GM23338 (cell line): ENCODE measurements at places on chromosomes 6 and 20.

DNA sequence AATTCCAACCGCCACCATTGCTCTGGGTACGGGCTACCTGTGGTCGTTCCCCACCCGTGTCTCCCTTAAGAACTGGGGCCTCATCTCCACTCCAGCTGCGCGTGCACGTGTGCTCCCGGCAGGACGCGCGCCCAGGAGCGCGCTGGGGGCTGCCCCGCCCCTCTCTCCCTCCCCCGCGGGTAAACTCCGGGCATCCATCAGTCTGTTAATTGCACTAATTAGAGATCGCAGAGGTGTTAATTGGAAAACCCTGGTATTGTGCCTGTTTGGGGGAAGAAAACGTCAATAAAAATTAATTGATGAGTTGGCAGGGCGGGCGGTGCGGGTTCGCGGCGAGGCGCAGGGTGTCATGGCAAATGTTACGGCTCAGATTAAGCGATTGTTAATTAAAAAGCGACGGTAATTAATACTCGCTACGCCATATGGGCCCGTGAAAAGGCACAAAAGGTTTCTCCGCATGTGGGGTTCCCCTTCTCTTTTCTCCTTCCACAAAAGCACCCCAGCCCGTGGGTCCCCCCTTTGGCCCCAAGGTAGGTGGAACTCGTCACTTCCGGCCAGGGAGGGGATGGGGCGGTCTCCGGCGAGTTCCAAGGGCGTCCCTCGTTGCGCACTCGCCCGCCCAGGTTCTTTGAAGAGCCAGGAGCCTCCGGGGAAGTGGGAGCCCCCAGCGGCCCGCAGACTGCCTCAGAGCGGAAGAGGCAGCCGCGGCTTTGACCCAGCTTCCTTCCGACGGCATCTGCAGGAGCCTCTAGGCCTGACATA lies 14.4 kb downstream of the FOXP4 start:
- DNase-seq, result peak; percentile 92

DNA sequence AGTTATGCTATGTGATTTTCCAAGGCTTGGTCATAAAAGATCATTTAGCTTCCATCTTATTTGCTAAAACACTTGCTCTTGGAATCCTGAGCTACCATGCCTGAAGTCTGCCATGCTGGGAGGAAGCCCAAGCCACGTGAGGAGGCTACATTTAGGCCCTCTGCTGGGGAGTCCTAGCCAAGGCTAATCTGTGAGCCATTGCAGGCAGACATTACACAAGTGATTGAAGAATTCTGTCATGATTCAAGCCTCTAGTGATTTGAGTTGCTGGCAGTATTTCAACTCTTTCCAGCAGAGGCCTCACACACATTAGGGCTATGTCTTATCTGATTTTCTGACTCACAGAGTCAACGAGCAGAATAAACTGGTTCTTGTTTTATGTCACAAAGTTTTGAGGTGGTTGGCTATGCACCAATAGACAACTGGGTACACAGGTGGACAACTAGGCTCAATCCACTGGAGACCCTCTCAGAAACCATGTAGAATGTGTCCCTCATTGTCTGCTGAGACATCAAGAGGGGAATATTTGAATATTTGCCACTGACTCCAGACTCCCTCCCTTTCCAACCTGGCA lies 227.2 kb upstream of the SULF2 start:
- no peak for DNase-seq

DNA sequence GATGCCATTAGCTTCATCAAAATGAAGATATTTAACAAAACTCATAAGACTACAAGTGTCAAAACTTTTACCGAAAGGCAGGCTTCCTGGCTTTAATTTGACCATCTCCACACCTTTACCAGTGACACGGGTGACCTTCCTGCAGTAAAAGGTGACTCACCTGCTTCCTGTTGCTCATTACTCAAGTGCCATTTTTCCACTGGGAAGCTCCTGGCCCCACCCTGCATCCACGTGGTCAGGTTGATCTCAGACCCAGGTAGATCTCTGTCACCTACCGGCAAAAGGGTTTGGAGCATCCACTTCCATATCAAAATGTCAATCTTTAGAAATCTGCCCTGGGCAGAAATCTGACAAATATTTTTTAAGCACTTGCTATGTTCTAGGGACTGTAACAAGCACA lies 31.9 kb upstream of the CDH4 start:
- no peak for DNase-seq

GRCh38 chr6:159983641-159984080 lies 14.8 kb downstream of the IGF2R start:
- DNase-seq, result no peak

GRCh38 chr20:8805737-8806442 lies 263.0 kb upstream of the PLCB4 start:
- no peak for DNase-seq

DNA sequence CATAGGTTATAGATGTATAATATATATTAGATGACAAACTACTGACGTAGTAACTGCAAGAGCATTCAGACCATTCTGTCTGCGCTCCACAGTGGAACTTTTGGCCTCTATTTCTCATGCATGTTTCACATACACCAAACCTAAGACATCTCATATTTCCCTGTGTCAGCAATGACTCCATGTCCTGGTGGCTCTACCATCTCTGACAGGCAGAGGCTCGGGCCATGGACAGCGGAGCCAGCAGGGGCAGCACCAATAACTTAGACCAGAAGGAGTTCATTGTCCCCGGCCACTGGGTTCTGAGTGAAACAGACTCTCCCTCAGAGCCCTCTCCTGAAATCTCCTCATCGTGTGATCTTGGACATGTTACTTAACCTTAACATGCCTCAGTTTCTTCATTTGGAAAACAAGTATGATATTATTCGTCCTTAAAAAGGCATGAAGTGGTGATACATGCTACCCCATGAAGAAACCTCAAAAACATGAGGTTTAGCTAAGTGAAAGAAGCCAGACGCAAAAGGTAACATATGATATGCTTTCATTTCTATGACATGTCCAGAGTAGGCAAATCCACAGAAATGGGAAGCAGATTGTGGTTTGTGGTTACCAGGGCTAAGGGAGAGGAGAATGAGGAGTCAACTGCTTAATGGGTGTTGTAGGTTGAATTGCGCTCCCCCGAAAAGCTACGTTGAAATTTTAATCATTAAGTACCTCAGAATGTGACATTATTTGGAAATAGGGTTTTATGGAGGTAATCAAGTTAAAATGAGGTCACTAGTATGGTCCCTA lies 564.0 kb upstream of the JARID2 start:
- no peak for DNase-seq

DNA sequence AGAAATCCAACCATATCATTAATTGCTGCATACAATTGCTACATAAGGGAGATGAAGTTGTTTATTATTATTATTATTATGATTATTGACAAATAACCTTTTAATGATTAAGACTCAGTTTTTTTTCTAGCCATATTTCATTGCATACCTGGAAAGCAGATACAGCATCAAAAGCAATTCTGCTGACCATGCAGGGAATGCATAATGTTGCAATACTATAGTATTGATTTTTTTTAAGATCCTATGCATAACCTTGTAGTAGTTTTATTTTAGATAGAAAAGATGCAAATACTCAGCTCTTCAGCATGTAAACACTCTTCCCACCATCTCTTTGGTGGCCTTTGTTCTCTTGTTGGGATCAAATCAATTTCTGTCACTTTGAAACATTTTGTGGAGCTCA lies 300.9 kb upstream of the MAP3K7 start:
- no peak for DNase-seq

- no peak for DNase-seq
Measured at GRCh38 chr6:138719744-138720143, 53.8 kb upstream of the CCDC28A start.

- DNase-seq, result no peak
Measured at GRCh38 chr6:42220807-42221206, 3.1 kb upstream of the MRPS10 start.

DNA sequence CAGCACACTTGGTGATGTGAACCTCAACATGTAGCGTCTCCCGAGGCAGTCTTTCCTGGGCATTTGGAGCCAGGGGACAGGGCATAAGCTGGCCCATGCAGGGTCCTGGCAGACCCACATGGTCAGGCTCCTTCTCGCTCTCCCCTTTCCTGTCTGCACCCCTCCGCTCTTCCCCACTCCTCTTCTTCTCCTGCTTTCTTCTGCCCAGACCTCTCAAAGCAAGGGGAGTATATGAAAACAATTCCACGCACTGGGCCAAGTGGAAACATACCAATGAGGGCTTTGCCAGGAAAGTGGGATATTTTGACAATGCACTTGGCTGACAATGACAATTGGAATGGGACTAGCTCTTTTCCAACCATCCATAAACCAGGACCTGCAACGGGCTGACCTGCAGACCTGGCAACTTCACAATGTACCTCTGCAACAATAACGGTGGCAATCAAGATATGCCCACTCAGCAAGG lies 58.9 kb upstream of the TRAF3IP2 start:
- no peak for DNase-seq

- no peak for DNase-seq
Measured at GRCh38 chr6:105780146-105780860, 305.8 kb upstream of the PRDM1 start.

DNA sequence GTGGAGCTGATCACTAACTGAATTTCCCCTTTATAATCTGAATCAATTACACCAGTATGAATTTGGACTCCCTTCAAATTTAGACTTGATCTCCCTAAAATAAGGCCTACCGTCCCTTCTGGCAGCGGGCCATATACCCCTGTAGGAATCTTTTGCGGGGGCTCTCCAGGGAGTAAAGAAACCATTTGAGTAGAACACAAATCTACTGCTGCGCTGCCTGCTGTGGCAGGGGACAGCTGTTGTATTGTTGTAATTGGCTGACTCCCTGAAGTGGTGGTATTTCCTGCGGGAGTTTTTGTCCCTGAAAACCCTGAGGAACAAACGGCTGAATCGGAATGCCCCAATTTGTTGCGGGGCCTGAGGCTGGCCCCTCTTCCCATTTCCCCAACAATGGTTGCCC lies 16.0 kb upstream of the PTCRA start:
- DNase-seq, result peak; percentile 41

GRCh38 chr6:45538641-45539547 lies 161.2 kb upstream of the SUPT3H start:
- DNase-seq, result no peak

DNA sequence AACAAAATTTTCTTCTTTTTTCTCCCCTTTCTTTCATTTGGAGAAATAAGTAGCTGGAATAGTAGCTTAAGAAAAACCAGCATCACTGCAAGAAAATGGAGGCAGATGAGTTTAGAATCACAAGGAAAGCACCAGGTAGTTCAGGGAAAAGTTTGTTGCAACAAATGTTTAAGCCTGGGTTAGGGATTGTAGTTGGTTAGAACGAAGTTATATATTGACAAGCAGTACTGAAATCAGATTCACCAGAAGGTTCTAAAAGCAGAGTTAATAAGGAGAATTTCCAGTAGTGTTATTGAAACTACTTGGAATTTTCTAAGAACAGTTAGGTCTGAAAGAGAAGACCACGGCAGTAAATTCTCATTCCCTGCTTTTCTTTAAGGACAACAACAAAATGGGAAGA lies 70.2 kb downstream of the BMP2 start:
- DNase-seq, result no peak

- no peak for DNase-seq
Measured at GRCh38 chr20:23832775-23833513, 6.4 kb upstream of the CST2 start.

GRCh38 chr6:101302593-101302992 lies 90.9 kb upstream of the GRIK2 start:
- no peak for DNase-seq

- DNase-seq, result no peak
Measured at GRCh38 chr6:169097381-169097959, 156.2 kb downstream of the THBS2 start.

DNA sequence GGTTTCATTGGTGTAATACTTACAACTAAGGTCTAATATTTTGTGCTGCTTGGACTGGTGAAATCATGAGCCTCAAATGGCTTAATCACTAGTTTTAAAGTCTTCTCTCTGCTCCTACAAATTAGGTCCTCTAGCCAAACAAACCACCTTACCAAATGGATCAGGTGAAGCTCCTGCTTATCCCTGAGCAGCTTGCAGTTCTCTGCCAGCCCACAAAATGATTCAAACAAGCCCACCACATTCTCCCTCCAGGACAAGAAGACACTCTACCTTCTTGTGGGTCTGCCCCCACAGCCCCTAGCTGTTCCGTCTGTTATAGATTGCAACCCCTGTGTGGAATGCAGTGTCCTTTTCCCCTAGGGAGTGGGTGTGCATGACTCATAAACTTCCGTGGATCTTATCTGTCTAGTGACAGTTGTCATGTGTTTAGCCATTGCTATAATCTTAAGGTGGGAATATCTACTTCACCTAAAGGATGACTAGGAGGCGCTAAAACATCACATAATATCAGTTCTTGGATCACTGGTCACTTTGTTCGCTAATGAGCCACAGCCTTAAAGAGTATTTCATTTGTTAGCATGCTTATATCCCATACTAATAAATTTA lies 940.5 kb upstream of the MANEA start:
- DNase-seq, result peak; percentile 67

GRCh38 chr6:17987697-17988421 lies 424 bp upstream of the KIF13A start:
- DNase-seq, result peak; percentile 68

- DNase-seq, result no peak
Measured at GRCh38 chr6:15508931-15509330, 153.9 kb downstream of the DTNBP1 start.

- peak; percentile 67 for DNase-seq
Measured at GRCh38 chr6:152821525-152821924, 70.9 kb downstream of the VIP start.

- DNase-seq, result no peak
Measured at GRCh38 chr6:45185403-45186251, 142.5 kb upstream of the RUNX2 start.

DNA sequence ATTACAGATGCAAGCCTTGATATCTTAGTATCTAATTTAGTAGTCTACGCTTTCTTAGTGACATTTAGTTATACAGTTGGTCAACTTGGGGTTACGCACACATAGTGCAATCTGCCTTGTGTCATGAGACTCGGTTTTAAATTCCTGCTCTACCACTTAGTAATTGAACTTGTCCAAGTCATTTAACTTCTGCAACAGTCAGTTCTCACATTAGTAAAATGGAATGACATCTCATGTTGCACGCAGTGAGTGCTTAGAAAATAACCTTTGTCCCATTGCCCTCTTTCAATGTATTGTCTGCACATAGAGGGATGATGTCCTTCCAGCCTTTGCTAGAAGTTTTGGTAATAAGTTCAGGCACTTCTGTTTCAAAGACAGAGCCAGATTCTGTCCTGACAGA lies 48.6 kb downstream of the TMEM170B start:
- DNase-seq, result no peak

- DNase-seq, result no peak
Measured at GRCh38 chr6:21323577-21323976, 270.0 kb upstream of the SOX4 start.

DNA sequence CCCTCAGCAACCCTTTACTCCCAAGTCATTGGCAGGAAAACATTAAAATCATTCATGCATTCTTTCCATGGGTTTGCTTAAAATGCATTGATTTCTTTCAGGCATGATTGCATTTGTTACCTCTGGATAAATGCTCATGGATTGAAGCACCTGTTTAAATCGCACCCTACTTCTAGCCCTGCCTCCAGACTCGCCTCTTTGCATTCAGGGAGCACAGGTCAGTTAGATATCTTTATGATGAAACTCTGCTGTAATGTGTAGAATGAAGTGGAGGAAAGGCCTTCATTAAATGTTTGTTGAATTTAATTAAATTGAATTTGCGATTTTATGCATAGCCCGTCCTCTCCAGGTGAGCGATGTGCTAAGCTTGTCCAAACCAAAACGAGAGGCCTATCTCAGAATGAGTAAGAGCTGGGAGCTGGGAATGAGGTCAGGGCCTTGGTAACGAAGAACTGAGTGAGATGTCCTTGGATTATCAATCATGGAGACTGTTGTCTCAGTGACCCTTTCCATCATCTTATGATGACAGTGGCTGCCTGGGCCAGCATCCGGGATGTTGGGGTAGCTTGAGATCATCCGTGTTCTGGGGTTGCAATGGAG lies 210.1 kb downstream of the SYNDIG1 start:
- DNase-seq, result no peak

GRCh38 chr20:13771853-13772453 lies 12.8 kb downstream of the ESF1 start:
- peak; percentile 55 for DNase-seq
